Liver (tissue), 10 donors: ENCODE measurements at places on chromosomes 11 and 22.

- DNase-seq, result no peak
Measured at GRCh38 chr22:42419243-42419881, 12.8 kb downstream of the NFAM1 start.

DNA sequence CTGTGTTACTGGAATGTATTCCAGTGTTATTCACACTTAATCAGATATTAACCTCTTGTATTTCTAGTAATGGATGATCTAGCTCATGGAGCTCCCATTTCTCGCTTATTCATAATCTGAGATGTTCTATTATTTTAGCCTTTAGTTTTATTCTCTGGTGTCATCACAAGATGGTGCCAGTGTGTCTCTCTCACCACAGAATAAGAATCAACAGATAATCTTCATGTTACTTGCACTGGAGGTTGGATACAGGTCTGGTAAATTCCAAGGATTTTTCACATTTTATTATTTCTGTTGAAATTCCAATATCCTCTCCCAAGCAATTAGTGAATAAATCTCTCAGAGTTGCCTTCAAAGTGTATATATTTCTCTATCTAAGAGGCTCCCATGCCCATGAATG, 74.6 kb downstream of the CASP12 start:
- DNase-seq, result no peak

DNA sequence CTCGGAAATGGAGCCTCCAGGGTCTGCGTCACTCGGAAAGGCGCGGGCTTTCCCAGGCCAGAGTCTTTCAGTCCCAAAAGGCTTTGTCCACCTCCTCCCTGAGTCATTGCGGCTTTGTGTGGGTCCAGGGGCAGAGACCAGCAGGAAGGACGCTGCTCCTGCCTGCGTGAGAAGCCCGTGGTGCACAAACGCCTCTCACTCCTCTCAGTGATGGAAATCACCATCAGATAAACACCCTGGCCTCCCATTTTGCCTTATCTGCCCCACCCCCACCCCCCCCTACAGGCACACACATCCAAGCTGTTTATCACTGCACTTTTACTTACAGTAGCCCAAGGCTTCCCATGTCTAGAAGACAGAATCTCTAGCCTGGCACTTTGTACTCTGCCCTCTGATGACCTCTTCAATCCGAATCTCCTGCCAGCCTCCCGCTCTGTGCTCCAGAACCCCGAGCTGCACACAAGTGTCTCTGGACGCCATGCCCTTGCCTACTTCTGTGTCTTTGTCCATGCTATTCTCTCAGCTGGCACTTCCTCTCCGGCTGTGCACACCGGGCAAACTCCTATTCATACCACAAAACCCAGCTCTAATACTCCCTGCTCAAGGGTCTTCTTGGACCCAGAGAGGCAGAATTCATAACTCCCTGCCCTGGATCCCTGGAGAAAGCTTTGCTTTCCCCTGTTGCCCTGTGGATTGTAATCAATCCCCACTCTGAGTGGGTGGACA, 954.6 kb downstream of the TBC1D22A start:
- no peak for DNase-seq

- no peak for DNase-seq
Measured at GRCh38 chr11:47234669-47235100, 13.9 kb downstream of the ACP2 start.

GRCh38 chr22:17749605-17750395, 24.5 kb downstream of the BID start:
- DNase-seq, result no peak

DNA sequence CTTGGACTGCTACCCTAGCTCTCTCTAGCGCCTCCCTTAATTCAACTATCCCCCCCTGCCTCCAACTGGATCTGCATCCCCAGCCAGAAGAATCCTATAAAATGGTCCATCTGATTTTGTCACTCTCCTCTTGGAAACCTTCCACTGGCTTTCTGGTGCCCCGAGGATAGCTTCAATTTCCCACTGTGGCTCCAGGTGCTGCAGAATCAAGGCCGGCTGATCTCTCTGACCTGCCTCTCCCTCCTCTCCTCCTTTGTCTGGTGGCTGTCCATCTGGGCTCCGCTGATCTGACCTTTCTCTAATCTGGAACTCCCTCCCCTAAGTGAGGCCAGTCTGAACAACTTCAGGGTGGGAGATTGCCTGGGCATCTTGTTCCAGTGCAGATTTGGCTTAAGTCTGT, 6.1 kb upstream of the GRK3 start:
- DNase-seq, result no peak

DNA sequence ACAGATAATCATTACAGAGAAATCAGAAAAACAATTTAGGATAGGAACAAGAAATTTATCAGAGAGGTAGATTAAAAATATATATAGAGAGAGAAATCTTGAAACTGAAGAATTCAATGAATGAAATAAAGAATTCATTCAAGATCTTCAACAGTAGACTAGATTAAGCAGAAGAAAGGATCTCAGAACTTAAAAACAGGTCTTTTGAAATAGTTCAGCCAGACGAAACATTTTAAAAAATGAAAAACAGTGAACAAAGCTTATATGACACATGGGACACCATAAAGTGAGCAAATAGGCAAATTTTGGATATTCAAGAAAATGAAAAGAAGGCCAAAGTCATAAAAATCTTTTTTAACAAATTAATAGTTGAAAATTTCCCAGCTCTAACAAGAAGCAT, 138.8 kb downstream of the CASP12 start:
- no peak for DNase-seq

DNA sequence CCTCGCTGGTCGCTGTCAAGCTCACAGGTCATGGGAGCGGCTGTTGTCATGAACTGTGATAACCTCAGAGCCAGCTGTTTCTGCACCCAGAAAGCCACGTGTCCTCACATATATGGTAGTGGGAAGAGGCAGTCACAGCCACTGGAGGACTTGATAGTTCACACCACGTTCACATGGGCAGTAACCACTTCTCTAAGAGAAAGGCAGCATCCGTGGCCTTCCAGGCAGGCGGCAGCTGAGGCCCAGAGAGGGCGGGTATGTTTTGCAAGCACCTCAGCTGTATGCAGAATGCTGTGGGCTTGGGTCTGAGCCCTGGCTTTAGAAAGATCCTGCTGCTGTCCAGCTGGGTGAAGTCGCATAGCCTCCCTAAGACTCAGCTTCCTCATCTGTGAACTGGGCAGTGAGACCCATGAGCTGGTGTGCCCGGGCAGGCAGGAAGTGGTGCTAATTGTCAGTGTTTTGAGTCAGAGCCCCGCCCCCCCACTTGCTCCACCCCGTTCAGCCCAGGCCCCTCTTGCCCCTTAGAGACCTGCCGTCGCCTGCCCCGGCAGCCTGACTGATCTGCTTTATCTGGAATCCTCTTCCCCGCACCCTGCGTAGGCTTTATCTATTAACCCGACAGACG, 13.3 kb downstream of the TTC38 start:
- no peak for DNase-seq

- no peak for DNase-seq
Measured at GRCh38 chr11:1281326-1281973, 28.0 kb downstream of the TOLLIP start.

DNA sequence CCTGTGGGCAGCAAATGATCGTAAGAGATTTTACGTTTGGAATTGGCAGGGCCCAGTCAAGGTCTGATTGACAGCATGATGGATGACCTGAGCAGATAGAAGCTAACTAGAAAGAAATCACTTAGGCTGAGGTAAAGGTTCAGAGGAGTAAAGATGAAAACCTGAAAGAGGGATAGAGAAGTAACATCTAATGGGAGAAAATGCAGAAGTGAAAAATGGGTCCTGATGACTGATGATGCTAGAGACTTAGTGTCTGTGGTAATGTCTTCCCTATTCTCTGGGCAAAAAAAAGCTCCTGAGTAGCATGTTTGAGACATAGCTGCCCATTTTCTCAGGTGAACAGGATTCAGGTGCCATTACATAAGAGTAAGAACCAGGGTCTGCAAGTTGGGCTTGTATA, 628.8 kb upstream of the ANO5 start:
- DNase-seq, result no peak

- DNase-seq, result no peak
Measured at GRCh38 chr11:130126516-130126915, 33.1 kb upstream of the ST14 start.

DNA sequence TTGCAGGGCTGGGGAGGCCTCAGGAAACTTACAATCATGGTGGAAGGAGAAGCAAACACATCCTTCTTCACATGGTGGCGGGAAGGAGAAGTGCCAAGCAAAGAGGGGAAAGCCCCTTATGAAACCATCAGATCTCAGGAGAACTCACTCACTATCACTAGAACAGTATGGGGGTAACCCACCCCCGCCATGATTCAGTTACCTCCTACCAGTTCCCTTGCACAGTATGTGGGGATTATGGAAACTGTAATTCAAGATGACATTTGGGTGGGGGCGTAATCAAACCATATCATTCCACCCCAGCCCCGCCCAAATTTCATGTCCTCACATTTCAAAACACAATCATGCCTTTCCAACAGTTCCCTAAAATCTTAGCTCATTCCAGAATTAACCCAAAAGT, 16.2 kb downstream of the IMMP1L start:
- no peak for DNase-seq

- DNase-seq, result no peak
Measured at GRCh38 chr11:67614730-67615714, 8.3 kb downstream of the NDUFV1 start.

DNA sequence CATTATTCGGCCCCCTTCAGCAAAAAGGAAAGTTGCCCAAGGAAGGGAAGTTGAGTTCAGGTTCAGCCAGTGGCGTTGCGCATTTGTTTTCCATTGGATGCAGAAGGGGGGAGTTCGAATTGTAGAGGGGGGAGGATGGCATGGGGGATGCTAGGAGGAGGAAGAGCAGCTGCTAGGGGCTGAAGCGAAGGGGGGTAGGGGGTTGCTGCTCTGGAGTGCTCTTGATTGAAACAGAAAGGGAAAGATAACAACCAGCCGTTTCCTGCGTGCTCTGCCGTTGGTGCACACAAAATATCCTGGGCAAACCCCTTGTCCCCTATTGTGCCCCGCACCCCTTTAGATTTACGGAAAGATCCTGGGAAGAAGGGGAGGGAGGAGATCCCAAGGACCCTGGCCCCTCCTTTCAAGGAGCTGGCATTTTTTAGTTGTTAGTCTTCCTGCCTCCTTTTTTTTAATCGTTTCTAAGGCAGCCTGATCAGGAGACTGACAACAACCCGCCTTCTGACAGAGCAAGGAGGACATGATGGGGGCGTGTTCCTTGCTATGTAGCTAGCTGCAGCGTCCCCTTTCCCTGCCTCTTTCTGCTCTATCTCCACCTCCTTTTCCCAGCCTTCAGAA, 2.1 kb downstream of the KMT2A start:
- DNase-seq, result peak; percentile 49

- DNase-seq, result no peak
Measured at GRCh38 chr11:22681281-22681812, 14.9 kb downstream of the GAS2 start.

DNA sequence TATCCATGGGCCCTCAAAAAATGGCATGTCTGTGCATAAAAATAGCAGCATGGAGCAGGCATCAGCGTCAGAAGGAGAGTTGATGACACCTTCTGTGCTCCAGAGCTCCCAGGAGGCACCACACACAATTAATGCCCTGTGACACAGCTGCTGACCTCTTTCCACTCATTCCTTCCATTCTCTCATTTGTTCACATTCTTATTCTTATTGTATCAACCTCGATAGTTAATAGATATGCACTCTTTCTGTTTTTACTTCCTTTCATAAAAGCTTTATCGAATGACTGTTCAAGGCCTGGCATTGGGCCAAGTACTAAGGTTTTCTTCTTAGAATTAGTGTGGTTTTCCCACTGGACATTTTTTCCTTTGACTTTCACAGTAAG, 266.0 kb upstream of the MTNR1B start:
- DNase-seq, result no peak

DNA sequence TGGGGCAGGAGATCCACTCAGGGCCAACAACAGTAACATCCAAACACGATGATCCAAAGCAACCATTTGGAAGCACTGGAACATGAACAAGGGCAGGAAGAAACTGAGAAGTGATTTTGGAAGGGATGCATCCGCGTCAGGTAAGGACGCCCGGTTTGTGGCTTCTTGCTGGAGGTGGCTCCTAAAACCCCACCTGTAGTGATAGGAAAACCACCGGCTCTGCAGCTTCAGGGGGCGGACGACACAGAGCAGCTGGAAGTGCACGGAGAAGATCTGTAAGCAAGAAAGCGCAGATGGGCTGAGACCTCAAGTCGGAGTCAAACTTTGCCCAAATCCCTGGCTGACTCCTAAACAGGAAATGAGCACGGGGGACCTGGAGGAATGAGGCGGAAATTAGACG, 1066.1 kb downstream of the BRD1 start:
- DNase-seq, result no peak

DNA sequence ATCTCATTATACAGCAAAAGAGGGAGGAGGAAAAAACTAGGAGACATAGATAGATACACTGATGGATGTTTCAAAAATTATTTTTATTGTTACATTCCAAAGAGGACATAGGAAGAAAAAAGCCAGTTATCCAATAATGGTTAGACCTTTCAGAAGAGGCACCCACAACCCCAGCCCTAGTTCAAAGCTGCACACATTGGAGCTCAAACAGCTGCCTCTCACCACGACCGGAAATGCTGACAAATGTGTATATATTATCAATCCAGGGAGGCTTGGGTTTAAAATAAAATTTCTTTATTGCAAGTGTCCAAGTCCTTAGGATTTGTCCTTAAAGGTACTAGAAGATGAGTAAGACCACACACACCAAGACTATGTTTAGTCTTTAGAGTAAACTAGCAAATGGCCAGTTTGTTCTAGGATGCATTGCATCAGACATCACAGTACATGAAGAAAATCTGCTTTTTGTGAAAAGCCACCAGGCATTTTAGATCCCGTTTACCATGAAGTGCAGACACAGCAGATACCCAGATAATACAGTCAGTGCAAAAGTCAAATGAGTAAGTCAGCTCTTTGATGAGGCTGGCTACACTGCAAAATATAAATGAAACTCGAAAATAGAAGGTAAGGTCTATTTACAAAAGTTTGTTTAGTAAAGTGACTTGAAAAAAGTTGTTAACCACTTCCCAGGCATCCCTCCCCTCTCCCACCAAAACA, 4.6 kb upstream of the ASCL3 start:
- DNase-seq, result no peak
